Kidney epithelial cell (primary cell): ENCODE measurements at places on chromosomes 16 and 17. TPM values are rescaled to one million over a fixed set of nuclear protein-coding genes. Genes with fewer than 3 reads are reported as not detected.

Gene EVPL
- total RNA-seq: 8.5 and 8.8 TPM in 2 replicates

Gene ZFHX3
- 19.9 and 29.0 TPM in 2 replicates for total RNA-seq

Gene ZNF385C
- 0.04 and 0.34 TPM in 2 replicates for total RNA-seq

Gene CLEC19A
- not detected in 2 replicates for total RNA-seq

Gene RAP1GAP2
- 42.8 and 51.6 TPM in 2 replicates for total RNA-seq

Gene LGALS9
- 1.9 and 3.4 TPM in 2 replicates for total RNA-seq
